Mesenchymal stem cell (in vitro differentiated cells and primary cell): ENCODE measurements at places on chromosomes 5 and 9.
A peak's percentile ranks its signal among the peaks of the same experiment; 100 is the strongest.

DNA sequence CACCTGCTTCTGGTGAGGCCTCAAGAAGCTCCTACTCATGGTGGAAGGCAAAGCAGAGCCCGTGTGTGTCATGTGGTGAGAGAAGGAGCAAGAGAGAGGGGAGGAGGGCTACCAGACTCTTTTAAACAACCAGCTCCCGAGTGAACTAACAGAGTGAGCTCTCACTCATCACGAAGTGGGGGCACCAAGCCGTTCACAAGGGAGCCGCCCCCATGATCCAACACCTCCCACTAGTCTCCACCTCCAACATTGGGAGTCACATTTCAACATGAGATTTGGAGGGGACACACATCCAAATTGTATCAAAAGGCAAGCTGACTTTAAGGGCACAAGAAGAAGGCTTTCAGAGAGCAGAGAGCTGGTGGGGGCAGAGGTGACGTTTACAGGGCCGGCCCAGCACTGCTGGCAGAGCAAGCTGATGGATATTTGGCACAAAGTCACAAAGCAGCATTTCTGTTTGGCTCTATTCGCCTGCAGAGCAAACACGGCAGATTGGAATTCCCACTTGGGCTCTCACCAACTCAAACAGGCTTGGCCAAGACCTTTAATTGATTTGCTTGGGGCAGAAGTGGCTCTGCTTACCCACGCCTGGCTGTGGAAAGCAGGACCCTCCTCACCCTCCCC is 20.0 kb downstream of the PITX1 start:
- no peak for DNase-seq
- no peaks in the 10 kb centered on the region for H3K27me3 ChIP-seq
- no peaks in the 10 kb centered on the region for H3K4me1 ChIP-seq
- H3K27ac ChIP-seq = no peak overlapping the region

- DNase-seq = no peak
- no peak overlapping the region for H3K4me3 ChIP-seq
- H3K27me3 ChIP-seq = no peaks in the 10 kb centered on the region
- H3K27ac ChIP-seq = no peak overlapping the region
- H3K36me3 ChIP-seq = peaks cover 62% of the 10 kb centered on the region
These were observed 12.6 kb downstream of the URM1 start for GRCh38 chr9:128383791-128384190.

GRCh38 chr9:108786322-108786721 is 69.5 kb downstream of the ACTL7B start:
- H3K4me1 ChIP-seq = peaks cover 11% of the 10 kb centered on the region
- no peak overlapping the region for H3K27ac ChIP-seq
- no peak for DNase-seq
- no peaks in the 10 kb centered on the region for H3K36me3 ChIP-seq
- H3K4me3 ChIP-seq = no peak overlapping the region
- H3K27me3 ChIP-seq = peaks cover 12% of the 10 kb centered on the region

GRCh38 chr5:542319-543311 is 18.4 kb upstream of the SLC9A3 start:
- H3K36me3 ChIP-seq = no peaks in the 10 kb centered on the region
- no peak for DNase-seq
- H3K4me3 ChIP-seq = no peak overlapping the region
- no peaks in the 10 kb centered on the region for H3K4me1 ChIP-seq
- peaks cover 6% of the 10 kb centered on the region for H3K27me3 ChIP-seq
- no peak overlapping the region for H3K27ac ChIP-seq

DNA sequence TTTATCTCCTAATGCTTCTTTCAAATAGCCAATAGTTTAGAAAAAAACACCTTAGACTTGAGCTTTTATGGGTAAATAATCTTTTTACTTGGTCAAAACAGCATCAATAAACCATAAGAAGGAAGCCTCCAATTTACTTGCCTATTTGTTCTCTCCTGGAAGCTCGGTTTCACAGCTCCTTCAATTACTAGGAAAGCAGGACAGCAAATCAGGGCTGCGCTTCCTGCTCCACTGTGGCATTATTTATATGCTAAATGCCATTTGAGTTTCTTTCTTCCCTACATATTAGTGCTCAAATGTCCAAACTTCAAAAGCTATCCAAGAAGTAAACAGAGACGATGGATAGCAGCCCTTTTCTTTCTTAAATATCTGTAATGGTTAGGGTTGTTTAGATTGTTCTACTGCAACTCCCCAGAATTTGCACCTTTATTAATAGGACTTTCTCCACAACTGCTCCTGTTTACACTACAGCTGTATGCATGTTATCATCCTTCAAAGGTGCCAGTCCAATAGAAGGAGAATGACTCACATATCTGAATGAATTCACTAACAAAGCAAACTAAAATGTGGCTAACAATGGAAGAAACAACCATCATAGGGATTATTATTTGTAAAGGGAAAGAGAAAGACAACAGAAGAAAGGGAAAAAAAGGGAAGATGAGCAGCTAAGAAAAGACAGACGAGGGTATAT is 58.7 kb downstream of the MED27 start:
- no peak overlapping the region for H3K27ac ChIP-seq
- no peaks in the 10 kb centered on the region for H3K27me3 ChIP-seq
- H3K4me3 ChIP-seq = no peak overlapping the region
- DNase-seq = peak; percentile 33

DNA sequence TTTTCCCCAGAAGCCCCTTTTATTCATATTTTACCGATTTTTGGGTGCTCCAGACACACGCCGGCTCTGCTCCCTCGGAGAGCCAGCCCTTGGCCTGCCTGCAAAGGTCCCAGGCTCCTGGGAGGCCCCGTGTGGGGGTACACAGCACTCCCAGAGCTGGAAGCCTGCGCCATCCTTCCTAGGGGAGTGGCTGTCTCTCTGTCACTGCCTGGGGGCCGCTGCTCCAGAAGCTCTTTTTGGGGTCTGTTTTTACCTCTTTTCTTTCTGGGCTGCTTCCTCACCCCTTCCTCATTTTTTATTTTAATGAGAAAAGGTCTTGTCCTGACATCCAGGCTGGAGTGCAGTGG is 119.1 kb upstream of the COL5A1 start:
- no peaks in the 10 kb centered on the region for H3K27me3 ChIP-seq
- H3K4me3 ChIP-seq = no peak overlapping the region
- peaks cover 2% of the 10 kb centered on the region for H3K4me1 ChIP-seq

DNA sequence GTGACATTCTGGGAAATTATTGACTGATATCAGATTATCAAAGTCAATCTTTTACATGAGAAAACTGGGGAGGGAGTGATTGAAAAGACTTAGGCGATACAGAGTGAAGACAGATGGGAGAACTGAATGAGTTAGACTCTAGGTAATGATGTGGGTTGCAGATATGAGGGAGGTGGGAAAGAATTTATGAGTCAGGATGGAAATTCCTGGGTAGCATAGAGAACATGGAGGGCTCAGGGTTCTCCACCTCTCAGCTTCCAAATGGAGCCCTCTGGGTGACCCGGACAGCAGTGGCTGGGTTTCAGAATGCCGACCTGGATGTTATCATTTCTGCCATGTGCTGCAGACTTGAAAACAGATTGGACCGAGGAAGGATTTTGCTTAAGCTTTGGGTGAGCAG is 75.4 kb upstream of the SHB start:
- H3K27ac ChIP-seq = peak overlapping the region; percentile 31
- peaks cover 18% of the 10 kb centered on the region for H3K4me1 ChIP-seq
- DNase-seq = peak; percentile 66
- no peaks in the 10 kb centered on the region for H3K27me3 ChIP-seq

GRCh38 chr5:147437161-147437596 is 72.7 kb downstream of the DPYSL3 start:
- H3K4me3 ChIP-seq = no peak overlapping the region
- no peak overlapping the region for H3K27ac ChIP-seq

DNA sequence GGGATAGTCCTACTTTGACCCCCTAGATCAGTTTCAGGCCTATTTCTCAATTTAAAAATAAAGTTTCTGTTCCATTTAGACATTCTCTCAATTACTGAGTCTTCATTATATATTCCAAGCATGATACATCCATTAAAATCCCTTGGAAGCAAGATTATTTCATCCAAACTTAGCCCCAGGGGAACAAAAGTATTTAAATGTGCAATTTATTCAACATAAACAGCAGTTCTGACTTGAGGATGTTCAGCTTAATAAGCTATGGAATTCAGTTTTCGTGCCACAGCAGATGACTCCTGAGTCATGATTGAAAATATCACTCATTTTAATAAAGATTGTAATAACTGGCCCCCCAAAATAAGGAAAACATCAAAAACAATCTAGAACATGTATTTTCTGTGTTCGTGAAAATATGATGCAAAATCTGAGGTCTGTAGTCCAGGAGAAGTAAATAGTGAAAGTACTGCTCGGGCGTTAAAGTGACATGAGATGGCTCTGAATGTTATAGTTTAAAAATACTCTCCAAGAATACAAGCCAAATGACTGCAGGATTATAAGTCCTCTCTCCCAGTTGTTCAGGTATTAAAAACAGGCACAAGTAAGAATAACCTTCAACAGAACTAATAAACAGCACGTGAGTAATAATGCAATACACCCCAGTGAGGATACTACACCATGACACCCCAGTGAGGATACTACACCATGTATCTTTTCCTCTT is 67.1 kb downstream of the RETREG1 start:
- DNase-seq = no peak
- H3K27ac ChIP-seq = no peak overlapping the region
- no peaks in the 10 kb centered on the region for H3K27me3 ChIP-seq
- no peaks in the 10 kb centered on the region for H3K36me3 ChIP-seq
- H3K4me3 ChIP-seq = no peak overlapping the region

DNA sequence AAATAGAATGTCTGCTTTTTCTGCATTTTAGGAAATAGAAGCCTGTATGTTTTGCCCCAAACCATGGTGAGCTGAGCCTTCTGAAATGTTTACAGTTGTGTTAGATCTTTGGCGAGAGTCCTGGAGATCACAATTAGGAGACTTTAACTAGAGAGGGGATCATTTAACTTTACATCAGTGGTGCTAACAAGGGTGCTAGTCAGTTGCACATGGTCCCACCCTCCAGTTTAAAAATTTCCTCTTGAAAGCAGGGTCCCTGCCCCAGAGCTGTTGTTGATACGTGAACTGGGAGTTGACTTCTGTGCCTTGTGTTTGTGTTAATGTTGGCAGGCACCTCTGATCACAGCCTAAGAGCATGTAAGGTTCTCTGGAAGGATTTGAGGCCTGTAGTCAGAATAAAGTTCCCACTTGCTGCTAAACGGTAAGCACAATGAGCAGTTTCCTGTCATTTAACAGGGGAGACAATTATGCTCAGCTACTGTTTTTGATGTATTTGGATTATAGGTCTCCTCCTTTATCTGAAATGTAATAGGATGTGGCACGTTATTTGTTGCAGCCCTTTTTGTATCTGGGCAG is 43.7 kb downstream of the RASGRF2 start:
- H3K27ac ChIP-seq = no peak overlapping the region
- DNase-seq = no peak
- H3K36me3 ChIP-seq = no peaks in the 10 kb centered on the region
- H3K4me3 ChIP-seq = no peak overlapping the region

GRCh38 chr5:116135344-116135743 is 50.5 kb downstream of the COMMD10 start:
- H3K27me3 ChIP-seq = no peaks in the 10 kb centered on the region
- H3K4me3 ChIP-seq = no peak overlapping the region
- no peak for DNase-seq
- H3K36me3 ChIP-seq = no peaks in the 10 kb centered on the region
- H3K4me1 ChIP-seq = no peaks in the 10 kb centered on the region
- H3K27ac ChIP-seq = no peak overlapping the region

- peaks cover 6% of the 10 kb centered on the region for H3K27me3 ChIP-seq
- DNase-seq = peak; percentile 18
- no peak overlapping the region for H3K27ac ChIP-seq
- H3K4me3 ChIP-seq = no peak overlapping the region
- no peaks in the 10 kb centered on the region for H3K4me1 ChIP-seq
- no peaks in the 10 kb centered on the region for H3K36me3 ChIP-seq
These were observed 80.9 kb upstream of the TYRP1 start for GRCh38 chr9:12612211-12612770.

GRCh38 chr5:161286066-161286655 is 260.4 kb downstream of the GABRB2 start:
- no peak overlapping the region for H3K27ac ChIP-seq
- no peaks in the 10 kb centered on the region for H3K36me3 ChIP-seq
- no peak for DNase-seq
- H3K4me1 ChIP-seq = no peaks in the 10 kb centered on the region
- no peak overlapping the region for H3K4me3 ChIP-seq

GRCh38 chr9:4297786-4298254 is 2.0 kb downstream of the GLIS3 start:
- DNase-seq = peak; percentile 84
- H3K27ac ChIP-seq = peak overlapping the region; percentile 97
- H3K4me1 ChIP-seq = peaks cover 8% of the 10 kb centered on the region
- no peaks in the 10 kb centered on the region for H3K36me3 ChIP-seq

DNA sequence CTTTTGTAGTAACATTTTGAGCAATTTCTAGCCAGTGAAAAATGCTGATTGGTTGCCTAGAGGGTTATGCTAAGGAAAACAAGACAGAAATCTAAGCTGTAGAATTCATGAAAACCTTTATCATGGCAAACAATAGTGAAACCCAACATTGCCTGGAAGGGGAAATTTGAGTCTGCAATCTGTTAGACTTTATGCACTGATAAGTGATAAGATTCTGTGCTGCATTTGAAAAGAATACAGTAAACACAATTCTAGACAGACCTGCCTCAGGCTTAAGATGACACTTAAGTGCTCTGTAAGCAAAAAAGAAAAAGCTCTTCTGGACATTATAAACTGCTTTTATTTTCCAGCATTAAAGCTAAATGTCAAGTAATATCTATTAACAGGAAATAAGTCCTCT is 519.3 kb downstream of the ISL1 start:
- H3K4me3 ChIP-seq = no peak overlapping the region
- H3K4me1 ChIP-seq = no peaks in the 10 kb centered on the region
- DNase-seq = peak; percentile 1
- no peaks in the 10 kb centered on the region for H3K27me3 ChIP-seq
- no peak overlapping the region for H3K27ac ChIP-seq

DNA sequence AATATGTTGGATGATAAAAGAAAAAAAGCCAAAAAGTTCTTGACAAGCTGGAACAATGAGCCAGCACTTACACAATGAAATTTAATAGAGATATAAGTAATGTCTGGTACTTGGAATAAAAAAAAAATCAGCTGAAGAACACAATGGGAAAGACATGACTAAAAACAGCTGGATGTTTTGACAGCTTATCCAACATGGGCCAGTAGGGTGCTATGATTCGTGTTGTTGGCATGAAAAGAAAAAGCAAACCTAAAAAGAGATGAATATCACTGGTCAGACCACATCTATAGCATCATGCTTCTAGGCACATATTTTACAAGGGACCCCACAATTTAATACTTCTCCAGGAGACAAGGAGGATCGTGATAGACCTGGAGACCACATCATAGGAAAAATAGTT is 175.3 kb downstream of the ARL15 start:
- no peak overlapping the region for H3K27ac ChIP-seq
- H3K27me3 ChIP-seq = no peaks in the 10 kb centered on the region
- DNase-seq = peak; percentile 17
- no peaks in the 10 kb centered on the region for H3K36me3 ChIP-seq
- H3K4me3 ChIP-seq = no peak overlapping the region

- DNase-seq = no peak
- H3K4me1 ChIP-seq = peaks cover 10% of the 10 kb centered on the region
- H3K4me3 ChIP-seq = no peak overlapping the region
- no peaks in the 10 kb centered on the region for H3K36me3 ChIP-seq
- H3K27ac ChIP-seq = no peak overlapping the region
- H3K27me3 ChIP-seq = no peaks in the 10 kb centered on the region
These were observed 17.8 kb upstream of the B4GALT1 start for GRCh38 chr9:33184963-33185362.
